ENCODE measurements at places on chromosomes 12 and 14.

DNA sequence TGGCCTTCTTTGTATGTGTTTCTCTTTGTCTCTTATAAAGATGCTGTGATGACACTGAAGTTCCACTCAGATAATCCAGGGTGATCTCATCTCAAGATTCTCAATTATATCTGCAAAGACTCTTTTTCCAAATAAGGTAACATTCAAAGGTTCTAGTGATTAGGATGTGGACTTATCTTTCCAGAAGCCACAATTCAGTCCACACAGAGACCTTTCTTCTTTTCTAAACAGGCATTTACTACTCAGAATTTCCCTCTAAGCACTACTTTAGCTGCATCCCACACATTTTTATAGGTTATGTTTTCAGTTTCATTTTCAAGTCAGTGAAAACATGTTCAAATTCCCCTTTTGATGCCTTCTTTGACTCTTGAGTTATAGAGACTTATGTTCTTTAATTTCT is 9.0 kb upstream of the NKX2-1 start:
- no peak for DNase-seq

GRCh38 chr12:55659486-55660385 is 23.0 kb downstream of the OR10P1 start:
- DNase-seq = no peak

- DNase-seq = no peak
These were observed 4.8 kb upstream of the SERPINA9 start for GRCh38 chr14:94480809-94481208.

GRCh38 chr12:69204191-69204590 is 35.2 kb upstream of the CPSF6 start:
- no peak for DNase-seq

- no peak for DNase-seq
These were observed 10.8 kb downstream of the ALDH2 start for GRCh38 chr12:111777345-111778045.

- no peak for DNase-seq
These were observed 39.1 kb downstream of the NT5DC3 start for GRCh38 chr12:103801709-103802585.

DNA sequence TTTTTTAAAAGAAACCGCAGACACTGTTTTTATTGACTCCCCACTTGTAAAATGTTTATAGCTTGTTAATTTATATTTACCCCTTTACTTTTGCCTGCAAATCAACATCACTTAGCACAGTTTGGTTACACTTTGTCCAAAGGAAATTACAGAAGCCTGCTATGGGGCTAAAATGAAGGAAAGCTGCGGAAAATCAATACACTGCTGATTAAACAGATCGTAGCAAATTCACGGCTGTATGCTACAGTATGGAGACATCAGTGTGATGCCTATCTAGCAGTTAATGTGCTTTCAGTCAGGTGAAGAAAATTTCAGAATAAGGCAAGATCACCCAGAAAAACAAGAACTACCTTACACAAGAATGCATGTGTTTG is 110.0 kb downstream of the FOXG1 start:
- DNase-seq = no peak

- DNase-seq = no peak
These were observed 246.9 kb downstream of the TMEM132C start for GRCh38 chr12:128513831-128514230.

DNA sequence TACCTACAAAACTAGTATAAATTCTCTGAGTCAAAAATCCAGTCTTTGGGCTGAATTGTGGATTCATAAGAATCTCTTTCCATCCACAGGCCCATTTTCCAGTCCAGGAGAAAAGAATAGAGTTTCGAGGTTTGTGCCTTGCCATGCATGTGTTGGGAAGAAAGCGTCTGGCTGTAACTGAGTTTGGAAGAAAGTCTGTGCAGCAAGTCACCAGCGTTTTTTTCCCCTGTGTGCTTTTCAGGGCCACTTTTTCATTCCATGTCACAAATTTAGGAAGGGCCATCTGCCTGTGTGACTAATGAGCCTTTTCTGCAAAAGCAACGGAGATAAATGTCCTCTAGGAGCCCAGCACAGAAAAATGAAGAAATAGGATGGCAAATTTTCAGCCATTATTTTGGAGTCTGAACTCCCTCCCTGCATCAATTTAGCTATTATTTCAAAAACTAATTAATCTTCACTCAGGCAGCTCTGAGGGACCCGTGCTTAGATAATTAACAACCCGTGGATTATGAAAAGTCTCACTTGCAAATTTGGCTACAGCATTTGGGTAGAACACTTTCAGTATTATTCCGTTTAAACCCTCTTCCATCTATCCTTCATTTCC is 261.5 kb downstream of the SUDS3 start:
- DNase-seq = no peak

- DNase-seq = no peak
These were observed 39.5 kb upstream of the RIN3 start for GRCh38 chr14:92473969-92474535.

DNA sequence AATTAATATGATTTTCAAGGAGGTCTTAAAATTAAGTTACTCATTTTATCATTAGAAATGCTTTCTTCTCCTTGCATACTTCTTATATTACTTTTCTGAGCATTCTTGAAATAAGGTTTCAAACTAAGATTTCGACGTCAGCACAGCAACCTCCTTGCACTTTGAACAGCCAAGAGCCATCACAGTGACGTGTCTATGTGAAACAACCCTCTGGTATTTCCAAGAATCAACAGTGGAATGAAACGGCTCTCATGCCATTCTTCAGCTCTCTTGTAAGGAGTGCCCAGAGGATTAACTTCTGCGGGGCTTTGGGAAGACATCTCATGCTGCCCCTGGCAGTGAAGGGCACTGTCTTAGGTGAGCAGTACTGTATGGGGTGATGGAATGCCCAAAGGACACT is 109.2 kb downstream of the EFCAB11 start:
- no peak for DNase-seq

DNA sequence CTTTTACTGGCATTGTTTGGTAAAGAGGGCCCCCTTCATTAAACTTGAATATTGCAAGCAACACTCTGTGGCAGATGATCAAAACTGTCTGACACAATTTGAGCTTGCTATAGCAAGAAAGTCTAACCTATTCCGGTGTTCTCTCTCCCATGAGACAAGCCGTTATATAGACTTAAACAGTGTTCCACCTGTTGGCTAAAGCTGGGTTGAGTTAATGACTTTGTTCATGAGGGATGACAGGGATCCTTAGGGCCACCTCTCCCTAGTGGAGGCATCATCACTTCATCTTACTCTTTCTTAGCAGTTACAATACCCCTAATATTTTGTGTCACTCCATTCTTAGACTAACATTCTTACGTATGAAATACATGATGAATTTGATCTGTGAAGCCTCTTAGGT is 3.8 kb downstream of the EIF5 start:
- no peak for DNase-seq

- DNase-seq = no peak
These were observed 12.7 kb upstream of the SLC2A3 start for GRCh38 chr12:7948589-7949260.

DNA sequence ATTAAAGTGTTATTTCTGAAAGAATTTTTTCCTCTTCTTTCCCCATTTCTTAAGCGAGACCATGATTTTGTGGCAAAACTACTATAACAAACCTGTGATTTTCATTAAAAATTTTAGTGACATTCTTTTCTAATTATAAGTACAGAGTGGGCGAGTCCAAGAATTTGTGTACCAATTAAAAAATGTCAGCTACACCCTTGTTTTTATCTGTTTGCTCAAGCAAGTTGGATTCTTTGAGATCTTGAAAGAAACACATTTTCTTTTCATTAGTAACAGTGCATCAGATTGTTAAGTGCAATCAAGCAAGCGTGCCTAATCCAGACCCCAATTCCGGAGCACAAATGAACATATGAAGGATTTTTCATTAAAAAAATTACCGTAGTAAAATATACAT is 338.8 kb upstream of the DDHD1 start:
- no peak for DNase-seq

DNA sequence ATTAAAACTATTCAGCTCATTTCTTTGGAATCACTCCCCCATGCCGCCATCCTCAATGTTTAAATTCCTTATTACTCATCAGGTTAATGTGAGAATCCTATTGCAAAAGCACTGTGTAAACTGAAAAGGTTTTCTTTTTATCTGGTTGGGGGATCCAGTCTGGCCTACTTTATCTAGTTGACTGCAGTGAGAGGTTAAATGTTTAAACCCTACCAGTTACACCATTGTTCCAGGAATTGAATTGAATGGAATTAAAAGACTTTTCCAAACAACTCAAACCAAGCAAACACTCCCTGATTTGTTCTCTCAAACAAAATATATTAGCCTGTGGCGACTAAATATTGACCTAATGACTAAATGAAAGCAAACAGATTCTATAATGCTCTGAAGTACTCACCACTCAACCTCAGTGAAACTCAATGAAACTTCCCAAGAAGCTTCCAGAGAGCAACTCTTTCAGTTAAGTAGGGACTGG is 100.5 kb downstream of the VEZT start:
- DNase-seq = no peak

- DNase-seq = no peak
These were observed 503.5 kb downstream of the LRFN5 start for GRCh38 chr14:42110167-42110566.

DNA sequence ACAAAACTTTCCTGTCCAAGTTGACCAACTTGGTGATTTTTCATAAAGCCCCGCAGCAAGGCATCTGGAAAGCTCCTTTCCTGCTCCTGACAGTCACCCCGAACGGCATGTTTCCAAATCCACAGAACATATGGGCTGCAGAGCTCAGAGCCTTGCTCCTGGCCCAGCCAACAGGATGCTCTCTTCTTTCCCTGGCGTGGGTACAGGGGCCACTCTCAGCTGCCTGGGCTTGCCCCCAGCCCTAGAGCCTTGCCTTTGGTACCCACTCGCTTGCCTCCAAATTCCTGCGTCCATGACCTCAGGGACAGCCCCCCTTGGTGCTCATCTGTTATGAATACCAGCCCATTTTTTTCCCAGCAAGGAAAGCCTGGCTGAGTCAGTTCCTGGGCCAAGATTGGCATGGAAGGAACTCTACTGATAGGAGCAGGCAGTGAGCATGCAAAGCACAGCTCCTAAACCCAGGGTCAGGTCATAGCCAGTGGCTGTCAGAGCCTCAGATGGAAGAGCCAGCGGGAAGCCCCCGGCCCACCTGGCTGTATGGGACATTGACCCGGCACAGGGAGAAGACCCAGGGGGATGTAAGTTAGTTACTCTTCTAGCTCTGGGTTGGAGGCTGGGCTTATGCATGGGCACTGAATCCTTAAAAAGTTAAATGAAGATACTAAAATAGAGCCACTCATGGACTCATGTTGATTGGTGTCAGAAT is 105.3 kb upstream of the RTL1 start:
- DNase-seq = no peak

GRCh38 chr12:2667716-2668440 is 126.9 kb upstream of the FKBP4 start:
- no peak for DNase-seq

Data from anterior cingulate cortex (tissue), 58 donors.